ENCODE measurements at places on chromosomes 7 and 10.

DNA sequence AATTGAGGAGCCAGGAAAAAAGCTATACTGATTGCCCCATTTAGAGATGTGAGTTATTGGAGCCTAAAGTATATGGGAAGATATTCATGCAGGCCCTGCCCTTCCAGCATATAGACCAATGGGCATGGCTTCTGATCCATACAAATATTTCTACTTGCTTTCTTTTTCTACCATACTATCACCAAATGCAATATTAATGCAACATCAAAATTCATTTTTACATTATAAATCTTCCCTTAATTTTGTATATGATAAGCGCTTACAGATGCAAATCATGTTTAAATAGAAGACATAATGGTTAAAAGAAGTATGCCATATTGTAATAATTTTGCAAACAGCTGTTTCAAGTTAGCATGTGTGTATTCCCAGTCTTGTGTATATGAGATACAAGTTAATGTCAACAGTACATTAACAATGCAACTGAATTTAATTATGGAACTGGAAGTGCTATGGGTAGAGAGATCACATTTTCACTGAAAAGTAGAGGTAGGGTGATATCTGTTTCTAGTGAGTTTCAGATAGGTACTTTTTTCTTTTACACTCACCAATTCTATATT is 24.6 kb upstream of the WNT16 start:
- no peak for DNase-seq

DNA sequence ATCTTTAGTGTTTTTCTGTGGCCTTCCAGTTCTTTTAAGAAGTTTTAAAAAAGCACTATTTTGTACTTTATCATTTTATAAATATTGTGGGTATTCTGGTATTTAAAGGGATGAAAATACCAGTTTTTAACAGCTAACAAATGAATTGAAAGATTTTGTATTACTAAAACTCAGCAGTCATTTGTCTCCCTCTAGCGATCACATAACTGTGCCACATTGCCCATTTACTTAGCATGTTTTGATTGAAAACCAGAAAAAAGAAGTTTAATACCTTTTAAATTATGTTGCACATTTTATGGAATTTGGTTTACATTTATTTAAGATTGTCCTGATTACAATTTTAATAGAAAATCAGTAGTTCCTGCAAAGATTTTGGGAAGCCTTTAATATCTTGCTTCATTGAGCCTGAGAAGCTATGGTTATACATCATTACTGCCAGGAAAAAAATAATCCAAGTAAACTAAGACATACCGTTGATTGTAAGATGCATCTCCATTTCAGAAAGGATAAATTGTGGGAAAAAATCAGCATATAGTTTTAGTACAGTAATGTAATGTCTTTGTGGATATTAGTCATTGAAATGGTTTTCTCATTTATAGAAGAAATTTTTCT is 34.9 kb downstream of the TAX1BP1 start:
- DNase-seq = peak; percentile 48

- no peak for DNase-seq
These were observed 117.4 kb downstream of the TES start for GRCh38 chr7:116327752-116328151.

DNA sequence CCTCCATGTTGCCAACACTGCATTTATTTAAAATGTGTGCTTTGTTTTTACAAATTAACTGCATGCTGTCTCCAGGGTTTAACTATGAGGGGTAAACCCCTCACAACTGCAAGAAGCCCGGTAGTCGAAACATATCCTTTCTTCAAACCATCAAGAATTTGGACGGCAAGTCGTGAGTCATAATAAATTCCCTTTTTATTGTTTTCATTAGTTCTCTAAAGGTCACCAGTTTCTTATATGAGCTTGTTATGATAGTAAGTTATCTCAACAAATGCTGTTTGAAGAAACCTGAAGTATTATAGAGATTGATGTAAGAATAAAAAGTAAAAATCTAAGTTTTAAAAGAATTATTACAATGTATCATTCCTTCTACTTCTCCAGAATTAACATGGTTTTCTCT is 12.2 kb upstream of the FIGNL1 start:
- DNase-seq = no peak

- DNase-seq = no peak
These were observed 1.8 kb downstream of the SLC12A9 start for GRCh38 chr7:100854146-100854895.

- DNase-seq = peak; percentile 33
These were observed 19.7 kb downstream of the DOCK1 start for GRCh38 chr10:126924915-126925300.

DNA sequence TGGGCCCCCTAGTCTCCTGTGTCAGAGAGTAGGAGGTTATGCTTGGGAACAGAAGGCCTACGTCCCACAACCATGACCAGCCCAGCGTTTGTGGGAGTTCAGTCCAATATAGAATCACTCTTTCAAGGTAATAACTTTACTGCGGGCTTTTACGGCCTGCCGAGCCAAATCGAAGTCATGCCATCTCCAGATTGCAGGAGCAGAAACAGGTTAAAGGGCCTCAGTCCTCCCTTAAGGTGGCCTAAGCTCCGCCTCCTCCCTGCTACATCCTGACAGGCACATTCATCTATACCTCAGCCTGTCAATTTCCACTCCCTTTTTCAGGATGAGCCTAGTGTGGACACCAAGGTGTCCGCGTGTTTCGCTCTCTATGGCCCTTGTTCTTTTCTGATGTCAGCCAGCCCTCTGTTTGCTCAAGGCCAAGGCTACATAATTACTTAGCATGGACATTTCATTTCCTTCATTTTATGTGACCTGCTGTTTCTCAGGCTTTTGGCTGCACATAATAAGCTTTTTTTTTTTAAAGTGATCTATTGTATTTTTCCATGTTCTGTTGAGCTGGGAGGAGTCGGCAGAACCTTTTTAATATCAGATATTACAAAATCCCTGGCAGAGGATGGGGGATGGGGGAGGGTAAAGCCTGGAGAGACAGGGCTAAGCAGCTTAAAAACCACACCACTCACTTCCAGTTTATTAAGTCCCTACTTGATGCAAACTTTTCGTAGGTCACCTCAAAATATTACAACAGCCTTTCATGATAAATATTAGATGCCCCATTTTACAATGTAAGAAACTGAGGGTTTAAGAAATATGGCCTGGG is 84.6 kb downstream of the CACNB2 start:
- DNase-seq = no peak

GRCh38 chr7:110307776-110308175 is 783.2 kb upstream of the LRRN3 start:
- peak; percentile 34 for DNase-seq

- DNase-seq = no peak
These were observed 20.4 kb downstream of the FAM20C start for GRCh38 chr7:212754-213153.

- DNase-seq = no peak
These were observed 6.9 kb downstream of the PPP2R2D start for GRCh38 chr10:131907679-131908078.

GRCh38 chr7:35007768-35008167 is 29.5 kb downstream of the DPY19L1 start:
- no peak for DNase-seq

- DNase-seq = no peak
These were observed 62.1 kb downstream of the INPP5A start for GRCh38 chr10:132599732-132600131.

DNA sequence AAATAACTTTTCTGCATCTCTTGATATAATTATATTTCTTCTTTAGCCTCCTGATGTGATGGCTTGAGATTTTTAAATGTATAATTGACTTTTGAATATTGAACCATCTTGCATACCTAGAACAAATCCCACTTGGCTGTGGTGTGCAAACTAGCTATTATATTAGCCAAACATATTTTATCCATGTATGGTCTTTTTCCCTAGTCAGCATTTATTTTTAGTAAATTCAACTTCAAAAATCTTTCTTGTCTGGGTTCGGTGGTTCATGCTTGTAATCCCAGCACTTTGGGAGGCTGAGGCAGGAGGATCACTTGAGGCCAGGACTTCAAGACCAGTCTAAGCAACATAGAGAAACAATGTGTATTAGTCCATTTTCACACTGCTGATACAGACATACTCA is 386.6 kb upstream of the VWC2 start:
- DNase-seq = no peak

- no peak for DNase-seq
These were observed 39.0 kb upstream of the SORBS1 start for GRCh38 chr10:95600158-95600557.

DNA sequence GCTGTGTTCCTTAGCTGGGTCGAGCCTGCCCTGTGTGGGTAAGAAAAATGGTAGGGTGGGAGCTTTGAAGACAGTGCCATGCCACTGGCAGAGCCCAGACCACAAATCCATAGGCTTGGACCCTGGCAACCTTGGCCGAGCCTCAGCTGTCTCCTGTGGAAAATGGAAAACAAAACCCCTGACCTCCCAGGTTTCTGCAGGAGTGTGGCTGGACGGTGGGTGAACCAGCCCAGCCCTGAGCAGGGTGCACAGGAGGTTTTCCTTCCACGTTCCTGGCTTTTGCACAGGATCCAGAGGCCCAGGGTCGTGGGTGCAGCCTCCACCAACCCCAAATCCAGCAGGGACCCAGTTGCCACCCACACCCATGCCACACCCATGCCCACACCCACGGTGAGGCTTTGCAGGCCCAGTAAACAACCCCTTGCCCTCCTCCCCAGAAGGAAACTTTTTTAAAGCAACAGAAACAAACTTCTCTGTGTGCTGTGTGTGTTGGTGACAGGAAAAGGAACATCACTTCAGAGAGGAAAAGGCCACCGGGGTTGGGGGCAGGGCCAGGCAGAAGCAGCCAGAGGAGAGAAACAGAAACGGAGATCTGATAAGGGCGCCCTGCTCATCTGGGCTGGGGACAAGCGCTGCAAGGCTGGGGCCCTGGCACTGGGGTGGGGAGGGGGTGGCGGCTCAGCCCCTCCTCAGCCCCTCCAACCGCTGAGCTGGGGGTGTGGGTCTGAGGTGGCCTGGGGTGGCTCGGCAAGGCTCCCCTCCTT is 20.7 kb upstream of the ZMIZ1 start:
- DNase-seq = no peak

DNA sequence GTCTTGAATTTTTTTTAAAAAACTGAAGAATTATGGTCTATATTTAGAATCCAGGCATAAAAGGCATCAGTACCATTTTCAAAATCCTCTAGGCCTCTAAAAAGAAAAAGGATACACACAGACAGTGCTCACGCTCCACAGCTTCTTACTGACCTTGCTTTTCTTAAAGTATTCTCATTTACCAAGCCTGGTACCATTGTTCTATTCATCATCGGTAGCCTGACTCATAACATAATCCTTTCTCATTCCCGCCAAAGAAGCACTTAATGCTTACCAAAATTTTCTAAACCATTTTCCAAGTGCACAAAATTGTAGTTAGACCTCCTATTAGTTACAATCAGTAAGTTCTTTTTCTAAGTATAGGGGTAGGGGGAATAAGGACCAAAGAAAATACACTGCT is 54.6 kb downstream of the ATE1 start:
- no peak for DNase-seq

DNA sequence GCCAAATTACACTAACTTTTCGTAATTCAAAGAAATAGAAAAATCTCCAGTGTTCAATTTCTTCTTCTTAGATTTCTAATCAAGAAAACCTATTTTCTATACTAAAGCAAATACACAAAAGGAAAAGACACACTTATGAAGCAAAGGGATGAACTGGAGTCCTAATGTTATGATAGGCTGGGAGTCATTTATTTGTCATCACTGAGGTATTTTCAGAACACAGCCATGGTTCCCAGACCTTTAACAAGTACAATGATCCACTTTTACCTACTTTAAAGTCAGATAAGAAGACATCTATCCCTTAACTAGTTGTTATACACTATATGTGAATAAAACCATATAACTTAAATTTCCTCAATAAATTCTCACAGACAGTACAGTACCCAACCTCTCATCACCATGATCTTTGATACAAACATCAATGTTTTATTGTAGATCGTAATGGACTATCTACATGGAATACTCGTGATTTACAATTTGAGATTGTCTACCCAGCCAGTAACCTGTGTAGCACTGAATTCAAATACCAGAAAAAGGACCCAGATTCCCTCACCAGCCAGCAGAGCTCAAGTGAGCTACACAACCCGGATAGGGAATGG is 12.5 kb downstream of the ASNS start:
- DNase-seq = no peak

GRCh38 chr10:4671451-4672145 is 154.4 kb upstream of the AKR1E2 start:
- peak; percentile 72 for DNase-seq

- peak; percentile 64 for DNase-seq
These were observed 128.2 kb downstream of the TAX1BP1 start for GRCh38 chr7:27868131-27868550.

DNA sequence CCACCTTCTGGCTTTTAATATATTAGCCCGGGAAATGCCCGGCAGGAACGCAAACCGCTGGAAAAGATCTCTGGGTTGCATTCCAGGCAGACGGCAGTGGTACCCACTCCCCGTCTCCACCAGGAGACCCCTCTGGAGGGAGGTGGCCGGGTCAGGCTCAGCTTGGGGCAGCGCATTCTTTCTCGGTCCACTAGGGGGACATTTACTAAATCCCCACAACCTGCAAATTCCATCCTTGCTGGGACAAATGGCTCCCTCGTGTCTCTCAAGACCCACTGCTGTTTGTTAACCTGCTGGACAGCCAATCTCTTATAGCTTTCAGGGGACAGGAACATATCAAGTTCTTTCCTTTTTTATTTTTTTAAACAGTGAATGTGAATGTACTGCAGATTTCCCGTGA is 45.8 kb upstream of the CARD11 start:
- DNase-seq = peak; percentile 21

DNA sequence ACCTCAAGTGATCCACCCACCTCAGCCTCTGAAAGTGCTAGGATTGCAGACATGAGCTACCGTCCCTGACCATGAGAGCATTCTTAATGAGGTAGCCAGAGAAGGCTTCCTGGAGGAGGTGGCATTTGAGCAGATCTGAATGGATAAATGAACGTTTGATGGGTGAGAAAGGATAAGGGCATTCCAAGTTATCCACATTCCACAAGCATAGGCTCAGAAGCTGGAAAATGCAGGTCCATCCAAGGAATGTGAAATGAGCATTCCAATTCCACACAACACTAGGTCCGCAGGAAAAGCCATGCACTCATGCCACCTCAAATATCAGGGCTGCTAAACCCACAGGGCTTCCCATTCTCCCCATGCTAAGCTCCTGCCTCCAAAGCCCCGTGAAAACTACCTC is 17.0 kb downstream of the TMEM130 start:
- DNase-seq = no peak

GRCh38 chr10:29784175-29784773 is 149.5 kb upstream of the SVIL start:
- DNase-seq = peak; percentile 99

Data from MCF 10A (cell line).